MCF 10A (cell line): ENCODE measurements at places on chromosomes 1 and 21.
A peak's percentile ranks its signal among the peaks of the same experiment; 100 is the strongest.

DNA sequence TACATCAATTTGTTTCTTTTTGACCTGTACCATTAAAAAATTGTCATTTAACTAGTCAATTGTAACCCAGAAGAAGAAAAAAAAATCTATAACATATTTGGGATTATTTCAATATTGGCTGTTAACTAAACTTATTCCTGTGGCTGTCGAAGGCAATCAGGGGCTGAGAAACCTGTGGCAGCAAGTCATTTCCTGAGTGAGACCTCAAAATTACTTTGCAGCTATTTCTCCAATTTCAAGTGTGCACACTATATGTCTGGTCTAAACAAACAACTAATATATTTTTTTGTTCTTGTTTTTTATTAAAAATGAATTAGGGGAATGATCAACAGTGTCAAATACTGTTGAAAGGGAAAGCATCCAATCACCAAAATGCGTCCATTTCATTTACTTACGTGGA lies 1357.6 kb upstream of the B3GALT2 start:
- DNase-seq = no peak

DNA sequence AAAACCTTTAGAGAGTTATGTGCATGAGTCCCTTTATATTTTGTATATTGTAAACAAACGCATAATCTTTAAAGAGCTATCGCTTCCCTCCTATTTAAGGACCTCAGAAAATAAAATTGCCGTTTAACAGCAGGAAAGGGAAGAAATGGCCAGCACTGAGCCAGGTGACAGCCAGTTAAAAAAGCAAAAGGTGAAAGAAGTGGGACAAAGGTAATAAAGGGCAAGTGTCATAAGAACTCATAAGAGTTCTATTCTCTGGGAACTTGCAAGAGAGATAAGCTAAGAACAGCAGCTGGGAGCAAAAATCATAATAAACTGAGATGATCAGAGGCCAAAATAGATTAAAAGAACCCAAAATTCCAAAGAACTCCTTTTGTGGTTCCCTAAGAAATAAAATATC lies 520.9 kb upstream of the PKN2 start:
- no peak for DNase-seq

DNA sequence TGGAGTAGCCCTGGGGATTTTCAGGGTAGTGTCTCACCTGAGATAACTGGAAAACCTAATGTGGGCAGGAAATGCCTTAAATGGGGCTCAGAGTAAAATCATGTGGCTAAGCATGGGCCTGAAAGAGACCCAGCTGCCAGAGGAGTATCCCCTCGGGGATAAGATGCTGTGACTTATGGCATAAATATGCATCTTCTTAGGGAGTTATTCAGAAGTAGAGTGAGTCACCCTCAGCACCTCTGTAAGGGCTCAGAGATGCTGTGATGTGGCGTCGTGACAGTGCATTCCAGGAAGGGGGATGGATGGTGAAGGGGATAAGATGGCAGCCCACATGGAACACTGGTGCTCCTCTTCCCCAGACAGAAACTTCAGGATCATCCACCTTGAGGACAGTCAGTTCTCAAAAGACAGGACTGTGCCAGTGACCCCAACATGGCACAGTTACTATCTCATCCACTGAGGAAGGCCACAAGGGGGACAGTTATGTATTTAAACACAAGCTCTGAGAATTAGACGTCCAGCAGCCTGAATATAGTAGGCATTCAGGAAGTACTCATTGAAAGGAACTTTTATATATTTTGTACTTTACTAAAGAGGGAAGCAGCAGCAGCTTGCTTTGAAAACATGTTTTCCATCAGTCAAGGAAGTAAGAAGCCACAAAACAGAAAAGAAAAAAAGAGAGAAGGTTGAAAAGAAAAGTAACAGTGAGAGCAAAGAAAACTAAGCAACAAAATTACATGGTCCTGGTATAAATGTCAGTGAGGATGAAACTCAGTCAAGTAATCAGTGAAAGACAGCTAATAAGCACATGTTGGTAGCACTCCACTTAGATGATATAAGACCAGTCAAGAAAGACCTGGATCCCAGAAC lies 8.3 kb downstream of the IL24 start:
- DNase-seq = peak; percentile 97

DNA sequence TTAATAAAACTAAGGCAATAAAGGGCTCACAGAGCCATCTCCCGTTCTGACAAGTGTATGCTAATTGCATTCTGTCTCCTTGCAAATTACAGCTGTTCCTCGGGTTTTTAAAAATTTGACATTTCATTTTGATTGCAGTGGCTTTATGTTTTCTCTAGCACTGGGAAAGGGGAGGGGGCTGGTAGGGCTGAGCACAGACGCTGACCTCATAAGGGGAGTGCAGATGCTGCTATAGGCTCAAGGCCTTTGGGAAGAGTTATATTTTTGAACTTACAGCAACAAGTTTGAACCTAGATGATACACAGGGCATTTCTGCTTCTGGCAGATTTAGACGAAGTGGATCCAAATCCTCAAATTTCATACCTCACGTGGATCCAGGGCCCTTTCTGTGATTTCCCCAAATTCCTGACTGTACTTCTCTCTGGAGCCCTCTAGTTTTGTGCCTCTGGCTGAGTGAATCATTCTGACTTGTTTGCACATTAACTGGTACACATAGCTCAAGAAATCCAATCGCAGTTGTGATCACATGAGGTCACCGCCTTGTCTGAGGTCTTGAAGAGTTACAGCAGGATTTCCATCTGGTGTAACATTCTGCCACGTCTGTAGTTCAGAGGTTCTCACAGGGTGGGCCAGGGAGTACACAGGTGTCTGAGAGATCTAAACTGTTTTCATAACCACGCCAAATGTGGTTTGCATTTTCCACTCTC lies 230.3 kb downstream of the C1orf94 start:
- peak; percentile 1 for DNase-seq

- DNase-seq = no peak
Measured at GRCh38 chr1:64581843-64582185, 111.9 kb downstream of the CACHD1 start.

- DNase-seq = no peak
Measured at GRCh38 chr1:116763116-116763786, 9.0 kb downstream of the CD2 start.

DNA sequence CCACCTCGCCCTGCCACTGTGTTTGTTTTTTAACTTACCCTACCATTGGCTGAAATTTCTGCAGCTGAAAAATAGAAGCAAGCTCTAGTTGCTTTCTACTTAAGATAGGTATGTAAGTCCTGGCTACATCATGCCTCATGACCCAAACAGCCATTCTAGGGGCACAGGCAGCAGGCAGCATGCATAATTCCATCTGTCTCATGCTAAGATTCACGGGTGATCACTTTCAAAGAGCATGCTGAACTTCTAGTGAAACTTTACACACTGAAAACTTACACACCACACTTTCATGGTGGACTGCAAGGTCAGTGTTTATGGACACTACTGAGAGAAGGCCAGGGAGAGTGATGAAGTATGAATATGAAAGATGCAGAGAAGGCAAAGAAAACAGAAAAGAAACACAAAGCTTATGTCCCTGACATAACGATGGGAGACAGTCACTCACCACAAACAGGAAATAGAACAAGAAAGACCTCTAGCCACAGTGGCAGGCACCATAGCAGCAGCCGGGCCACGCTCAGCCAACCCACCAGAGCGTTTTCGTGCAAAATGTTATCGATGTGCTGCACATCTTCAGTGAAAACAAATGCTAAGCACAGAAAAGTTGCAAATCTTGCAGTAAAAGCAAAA lies 102.3 kb upstream of the TIAM1 start:
- no peak for DNase-seq

GRCh38 chr21:38496224-38496623 lies 2.1 kb downstream of the ERG start:
- DNase-seq = no peak

DNA sequence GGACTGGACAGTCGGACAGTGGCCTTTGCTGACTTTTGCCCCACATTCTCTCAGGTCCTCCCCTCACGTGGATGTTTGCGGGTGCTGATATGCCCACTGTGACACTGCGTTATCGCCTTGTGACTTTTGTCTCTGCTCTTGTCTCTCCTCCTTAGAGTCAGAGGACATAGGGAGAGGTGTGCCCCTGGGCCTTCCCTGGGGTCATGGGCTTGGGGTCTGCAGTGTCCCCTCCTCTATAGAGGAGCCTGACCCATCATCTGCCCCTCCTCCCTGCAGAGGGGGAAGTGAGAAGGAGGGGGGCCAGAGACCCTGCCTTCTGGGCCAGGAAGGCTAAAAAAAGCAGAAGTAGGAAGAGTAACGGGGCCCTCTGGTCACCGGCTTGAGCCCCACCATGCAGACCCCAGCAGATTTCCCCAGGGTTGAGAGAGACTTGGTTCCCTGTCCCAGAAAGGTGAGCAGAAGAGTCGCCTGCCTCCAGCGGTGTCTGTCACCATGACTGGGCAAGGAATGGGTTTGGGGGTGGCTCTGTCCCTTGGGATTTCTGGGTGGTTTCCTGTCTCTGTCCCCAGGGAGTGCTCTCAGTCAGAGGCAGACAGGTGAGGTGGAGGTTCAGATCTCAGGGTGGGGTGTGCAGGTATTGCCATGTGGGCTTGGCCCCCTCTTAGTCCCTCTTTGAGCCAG lies 13.3 kb downstream of the RPS6KA1 start:
- DNase-seq = no peak

DNA sequence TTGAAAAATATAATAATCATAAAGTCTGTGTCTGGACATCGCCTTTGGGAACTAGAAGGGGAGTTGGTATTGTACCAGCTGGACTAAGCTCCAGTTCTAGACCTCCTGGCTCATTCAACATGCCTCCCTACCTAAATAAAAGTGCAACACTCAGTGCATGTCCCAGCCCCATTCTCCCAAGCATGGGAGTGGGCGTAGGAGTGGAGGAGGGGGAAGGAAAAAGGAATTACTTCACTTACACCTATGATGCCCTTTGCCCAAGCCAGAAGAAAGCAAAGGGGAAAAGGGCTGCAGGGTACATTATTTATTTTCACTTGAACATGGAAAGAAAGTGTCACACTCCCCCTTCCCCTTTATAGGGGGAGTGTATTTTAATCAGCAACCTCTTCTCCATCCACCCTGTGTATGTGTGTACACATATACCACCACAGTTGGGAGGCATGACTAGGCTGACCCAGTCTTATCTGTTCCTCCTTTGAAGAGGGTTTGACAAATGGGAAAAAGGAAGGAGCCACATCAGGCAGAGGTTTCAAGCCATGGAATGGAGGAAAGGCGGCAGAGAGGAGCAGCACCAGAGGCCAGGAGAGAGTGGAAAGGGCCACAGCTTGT lies 3.2 kb downstream of the NIT1 start:
- DNase-seq = no peak

GRCh38 chr1:180610556-180611015 lies 21.2 kb upstream of the XPR1 start:
- no peak for DNase-seq

GRCh38 chr1:31548907-31549808 lies 27.2 kb upstream of the TINAGL1 start:
- DNase-seq = peak; percentile 91

DNA sequence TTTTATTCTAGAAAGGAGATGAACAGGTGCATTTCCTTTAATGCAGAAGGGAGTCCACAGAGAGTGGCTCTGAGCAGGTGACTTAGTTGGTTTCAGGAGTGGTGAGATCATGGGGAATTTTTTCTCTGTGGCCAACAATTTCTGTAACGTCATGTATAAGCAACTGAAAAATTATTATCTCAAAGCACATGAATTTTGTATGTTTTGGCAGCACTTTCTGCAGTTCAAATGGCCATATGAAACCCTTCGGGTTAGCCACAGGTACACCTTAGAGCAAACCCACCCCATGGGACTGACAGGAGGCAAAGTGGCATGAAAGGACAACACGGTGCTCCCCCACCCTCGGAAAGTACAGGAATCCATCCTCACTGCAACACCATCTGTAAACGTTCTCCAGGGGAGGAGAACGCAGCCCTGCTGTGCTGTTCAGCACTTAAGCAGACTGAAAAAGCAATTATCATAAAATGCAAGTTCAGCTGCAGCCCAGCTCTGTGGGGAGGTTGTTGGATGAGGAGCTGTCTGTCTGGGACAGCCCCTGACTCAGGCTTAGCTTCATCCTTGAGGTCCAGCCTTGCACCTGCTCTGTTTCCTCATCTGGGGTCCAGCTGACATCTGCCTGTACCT lies 55.8 kb upstream of the CLDN14 start:
- DNase-seq = no peak

GRCh38 chr1:181737056-181737455 lies 253.7 kb downstream of the CACNA1E start:
- DNase-seq = peak; percentile 34

GRCh38 chr21:32346951-32347350 lies 45.9 kb downstream of the URB1 start:
- no peak for DNase-seq

DNA sequence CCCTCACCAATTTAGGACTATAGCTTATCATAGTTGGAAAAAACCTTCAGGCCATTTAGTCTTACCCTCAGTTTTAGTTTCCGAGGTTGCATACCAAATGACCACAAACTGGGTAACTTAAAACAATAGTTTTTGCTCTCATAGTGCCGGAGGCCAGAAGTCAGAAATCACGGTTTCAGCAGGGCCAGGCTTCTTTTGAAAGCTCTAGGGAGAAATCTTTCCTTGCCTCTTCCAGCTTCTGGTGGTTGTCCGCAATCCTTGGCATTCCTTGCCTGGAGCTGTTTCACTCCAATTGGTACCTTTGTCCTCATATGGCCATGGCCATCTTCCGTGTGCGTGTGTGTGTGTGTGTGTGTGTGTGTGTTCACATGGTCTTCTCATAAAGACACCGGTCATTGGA lies 12.4 kb upstream of the PLXNA2 start:
- DNase-seq = no peak

DNA sequence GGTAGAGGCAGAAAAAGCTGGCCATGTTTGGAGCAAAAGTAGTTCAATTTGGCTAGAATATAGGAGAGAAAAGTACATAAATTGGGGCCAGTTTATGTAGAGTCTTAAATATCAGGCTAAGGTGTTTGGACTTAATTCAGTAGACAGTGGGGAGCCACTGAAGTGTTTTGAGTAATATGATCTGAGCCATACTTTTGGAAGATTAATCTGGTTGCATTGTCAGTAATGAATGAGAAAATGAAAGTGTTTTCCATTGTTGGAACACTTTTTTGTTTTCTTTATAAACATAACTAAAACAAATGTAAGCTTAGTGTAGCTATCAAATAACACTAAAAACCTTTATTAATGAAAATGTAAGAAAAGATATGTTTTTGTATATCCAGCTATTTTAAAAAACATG lies 42.1 kb downstream of the POU2F1 start:
- no peak for DNase-seq

- DNase-seq = no peak
Measured at GRCh38 chr1:226277897-226278296, 31.1 kb downstream of the LIN9 start.

DNA sequence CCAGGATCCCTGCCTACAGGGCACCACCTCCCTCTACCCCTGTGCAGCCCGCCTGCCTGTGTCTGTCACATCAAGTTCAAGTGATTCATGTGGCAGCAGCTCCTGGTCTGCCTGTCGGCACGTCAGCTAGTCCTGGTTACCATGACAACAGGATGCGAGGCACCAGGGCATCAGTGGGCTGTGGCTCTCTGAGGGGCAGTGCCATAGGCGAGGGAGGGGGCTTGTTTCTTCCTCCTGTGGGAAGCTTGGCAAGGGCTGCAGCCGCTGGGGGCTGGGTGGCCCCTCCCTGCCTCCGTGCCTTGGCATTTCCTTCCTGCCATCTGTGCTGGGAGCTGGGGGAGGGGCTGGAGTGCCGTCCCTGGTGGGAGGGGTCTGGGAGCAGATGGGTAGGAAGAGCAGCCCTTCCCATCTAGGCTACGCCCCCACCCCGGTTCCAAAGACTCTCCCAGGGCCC lies 43.1 kb downstream of the FOXO6 start:
- DNase-seq = peak; percentile 25
